ENCODE measurements at places on chromosomes 16 and 17. TPM values are rescaled to one million over a fixed set of nuclear protein-coding genes. Genes with fewer than 3 reads are reported as not detected.

GRCh38 chr16:57689762-57690558 is 4.6 kb upstream of the DRC7 start:
- no peak for DNase-seq

- no peak for DNase-seq
These were observed 80.1 kb downstream of the ABCC1 start for GRCh38 chr16:16029431-16030011.

DNA sequence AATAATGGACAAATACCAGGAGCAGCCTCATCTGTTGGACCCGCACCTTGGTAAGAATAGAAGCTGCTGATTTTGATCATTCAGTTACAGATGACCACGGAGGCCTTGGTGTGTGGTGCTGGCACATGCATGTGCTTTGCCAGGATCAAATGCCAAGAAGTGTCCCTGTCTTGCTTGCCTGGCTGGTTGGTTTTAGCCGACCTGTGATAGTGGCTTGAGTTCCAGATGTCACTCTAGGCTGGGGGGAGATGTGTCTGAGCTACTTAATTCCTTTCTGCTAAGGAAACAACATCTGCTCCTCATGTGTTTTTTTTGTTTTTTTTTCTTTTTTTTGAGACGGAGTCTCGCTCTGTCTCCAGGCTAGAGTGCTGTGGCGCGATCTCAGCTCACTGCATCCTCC is 4.3 kb downstream of the TBCD start:
- no peak for DNase-seq

Gene GCGR
- total RNA-seq: 1.8 TPM

Gene ALOX15B
- total RNA-seq: 22.8 TPM

Gene DYNLL2
- 14.4 TPM for total RNA-seq

All from tibial nerve (tissue), 4 donors.